ENCODE measurements at places on chromosomes 1 and 21. TPM values are rescaled to one million over a fixed set of nuclear protein-coding genes. Genes with fewer than 3 reads are reported as not detected.

The RGS4 gene
- polyA plus RNA-seq, result 1.5 TPM

The B3GALT2 gene
- 18.4 TPM for polyA plus RNA-seq

The PLD5 gene
- polyA plus RNA-seq, result 1.7 TPM

The SOX13 gene
- 19.9 TPM for polyA plus RNA-seq

The DNASE2B gene
- not detected for polyA plus RNA-seq

The SERTAD4 gene
- 11.7 TPM for polyA plus RNA-seq

The AKR7A3 gene
- polyA plus RNA-seq, result 0.59 TPM

The KIAA1614 gene
- polyA plus RNA-seq, result 9.3 TPM

The BROX gene
- 30.3 TPM for polyA plus RNA-seq

The SPATA46 gene
- polyA plus RNA-seq, result not detected

The C8B gene
- not detected for polyA plus RNA-seq
